HuH-7 (cell line): ENCODE measurements at places on chromosomes 11 and 22.

DNA sequence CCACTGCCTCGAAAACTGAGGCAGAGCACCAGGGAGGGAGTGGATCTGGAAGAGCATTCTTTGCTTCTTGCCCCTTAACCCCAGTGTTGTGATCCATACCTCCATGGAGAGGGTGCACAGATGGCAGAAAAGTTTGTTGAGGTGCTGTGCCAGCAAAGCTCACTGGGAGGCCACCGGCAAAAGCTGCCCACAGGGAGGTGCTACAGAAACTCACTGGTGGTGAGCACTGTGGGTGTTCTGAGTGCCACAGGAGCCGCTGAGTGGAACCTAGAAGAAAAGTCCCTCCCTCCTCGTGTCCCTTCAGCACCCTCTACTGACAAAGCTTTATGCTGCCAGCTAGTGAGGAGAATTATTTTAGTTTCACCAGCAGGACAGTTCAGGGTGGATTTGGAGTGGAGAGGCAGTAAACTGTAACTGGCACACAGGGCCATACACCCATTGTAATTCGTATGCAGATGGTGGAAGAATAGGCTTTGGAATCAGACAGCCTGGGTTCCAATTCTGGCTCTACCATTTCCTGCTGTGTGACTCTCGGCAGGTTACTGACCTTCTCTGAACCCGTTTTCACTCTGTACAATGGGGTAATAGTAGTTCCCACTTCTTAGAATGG lies 84.6 kb downstream of the SWAP70 start:
- DNase-seq, result peak; percentile 56

DNA sequence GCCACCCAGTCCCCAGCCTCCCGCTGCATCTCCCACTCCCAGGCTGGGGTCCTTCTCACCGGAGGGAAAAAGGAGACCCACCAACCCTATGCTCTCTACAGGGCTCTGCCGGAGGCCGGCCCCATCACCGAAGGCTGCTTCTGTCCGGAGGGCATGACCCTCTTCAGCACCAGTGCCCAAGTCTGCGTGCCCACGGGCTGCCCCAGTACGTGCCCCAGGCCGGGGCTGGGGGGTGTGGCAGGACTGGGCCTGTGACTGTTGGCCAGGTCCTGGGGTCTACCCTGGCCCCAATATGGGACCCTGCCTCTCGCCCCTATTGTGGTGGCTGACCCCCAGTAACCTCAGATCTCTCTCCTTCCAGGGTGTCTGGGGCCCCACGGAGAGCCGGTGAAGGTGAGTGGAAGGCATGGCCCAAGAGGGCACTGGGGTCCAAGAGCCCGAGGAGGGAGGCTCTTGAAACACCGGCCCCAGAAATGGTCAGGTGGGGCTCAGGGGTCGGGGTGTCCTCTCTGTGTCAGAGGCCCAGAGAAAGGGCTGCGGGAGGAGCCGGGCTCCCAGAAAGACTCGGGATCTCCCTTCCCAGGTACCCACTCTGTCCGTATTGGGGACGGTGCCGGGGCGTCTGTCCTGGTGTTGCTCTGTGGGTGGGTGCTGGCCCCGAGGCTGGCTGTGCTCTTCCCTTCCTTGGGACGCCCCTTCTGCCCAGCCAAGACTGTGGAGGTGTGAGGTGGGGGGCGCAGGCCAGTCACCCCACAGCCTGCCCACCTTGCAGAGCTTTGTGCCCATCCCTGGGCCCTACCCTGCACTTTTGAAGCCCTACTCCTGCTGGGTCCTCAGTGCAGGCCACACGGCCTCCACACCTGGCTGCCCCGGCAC lies 26.1 kb upstream of the MUC5B start:
- no peak for DNase-seq

GRCh38 chr11:113387605-113388211 lies at the start of gene ANKK1:
Gene ANKK1, plus strand, starts transcription at chr11:113387779. Its CDS starts 106 bp downstream, at chr11:113387885.
- peak; percentile 30 for DNase-seq

DNA sequence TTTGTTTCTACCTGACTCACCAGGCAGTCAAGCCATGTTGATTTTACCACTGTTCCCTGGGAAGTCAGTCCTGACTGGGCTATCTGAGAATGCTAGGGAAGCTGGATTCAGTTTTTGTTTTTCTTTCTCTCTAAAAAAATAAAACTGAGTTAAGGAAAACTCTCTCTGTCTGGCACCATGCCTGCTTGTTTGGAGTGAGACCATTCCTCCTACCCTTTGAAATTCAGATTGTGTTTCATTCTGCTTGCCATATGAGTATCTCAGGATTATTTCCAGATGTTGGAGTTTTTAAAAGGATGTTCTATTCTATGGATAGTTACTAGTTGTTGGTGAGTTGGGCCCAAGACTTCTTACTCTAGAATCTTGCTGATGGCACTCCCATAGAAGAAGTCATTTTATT lies 1917.0 kb downstream of the LRRC4C start:
- no peak for DNase-seq

- DNase-seq, result no peak
These were observed 35.1 kb upstream of the FJX1 start for GRCh38 chr11:35583126-35583525.

DNA sequence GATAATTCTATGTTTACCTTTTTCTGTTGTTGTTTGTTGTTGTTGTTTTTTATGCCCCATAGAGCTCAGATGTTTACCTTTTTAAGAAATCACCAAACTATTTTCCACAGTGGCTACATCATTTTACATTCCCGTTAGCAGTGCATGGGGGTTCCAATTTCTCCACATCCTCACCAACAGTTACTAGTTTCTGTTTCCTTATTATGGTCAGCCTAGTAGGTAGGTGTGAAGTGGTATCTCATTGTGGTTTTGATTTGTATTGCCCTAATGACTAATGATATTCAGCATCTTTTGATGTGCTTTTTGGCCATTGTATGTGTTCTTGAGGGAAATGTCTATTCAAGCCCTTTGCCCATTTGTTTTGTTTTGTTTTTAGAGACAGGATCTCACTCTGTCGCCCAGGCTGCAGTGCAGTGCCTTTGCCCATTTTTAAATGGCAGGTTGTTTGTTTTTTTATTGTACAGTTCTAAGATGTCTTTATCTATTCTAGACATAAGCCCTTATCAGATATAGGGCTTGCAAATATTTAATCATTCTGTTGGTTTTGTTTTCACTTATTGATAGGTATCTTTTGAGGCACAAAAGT lies 27.5 kb downstream of the CHEK2 start:
- DNase-seq, result no peak

DNA sequence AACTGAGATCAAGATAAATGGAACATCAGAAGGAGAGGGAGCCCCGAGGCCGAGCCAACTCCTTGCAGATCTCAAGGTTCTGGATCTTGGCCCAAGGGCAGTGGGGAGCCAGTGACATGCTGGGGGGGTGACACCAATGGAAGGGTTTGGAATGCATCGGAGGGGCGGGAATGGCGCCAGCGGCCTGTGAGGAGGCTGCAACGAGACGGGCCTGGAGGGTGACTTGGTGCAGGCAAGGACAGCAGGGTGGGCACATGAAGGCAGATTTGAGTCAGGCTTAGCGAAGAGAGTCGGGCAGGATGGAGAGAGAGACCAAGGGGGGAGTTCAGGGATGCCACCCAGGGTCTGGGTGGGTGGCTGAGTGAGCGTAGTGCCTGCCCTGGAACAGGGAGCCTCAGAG lies 23.2 kb downstream of the ELFN2 start:
- DNase-seq, result no peak
